CD4-positive, alpha-beta memory T cell (primary cell): ENCODE measurements at places on chromosomes 11 and 22. TPM values are rescaled to one million over a fixed set of nuclear protein-coding genes. Genes with fewer than 3 reads are reported as not detected.

- no peak for DNase-seq
These were observed 7.7 kb downstream of the SLC35E4 start for GRCh38 chr22:30643055-30643875.

GRCh38 chr22:20595461-20595860, 88.1 kb downstream of the MED15 start:
- DNase-seq = no peak

Gene SCN2B
- not detected for polyA plus RNA-seq

Gene TMEM138
- 59.2 TPM for polyA plus RNA-seq

DNA sequence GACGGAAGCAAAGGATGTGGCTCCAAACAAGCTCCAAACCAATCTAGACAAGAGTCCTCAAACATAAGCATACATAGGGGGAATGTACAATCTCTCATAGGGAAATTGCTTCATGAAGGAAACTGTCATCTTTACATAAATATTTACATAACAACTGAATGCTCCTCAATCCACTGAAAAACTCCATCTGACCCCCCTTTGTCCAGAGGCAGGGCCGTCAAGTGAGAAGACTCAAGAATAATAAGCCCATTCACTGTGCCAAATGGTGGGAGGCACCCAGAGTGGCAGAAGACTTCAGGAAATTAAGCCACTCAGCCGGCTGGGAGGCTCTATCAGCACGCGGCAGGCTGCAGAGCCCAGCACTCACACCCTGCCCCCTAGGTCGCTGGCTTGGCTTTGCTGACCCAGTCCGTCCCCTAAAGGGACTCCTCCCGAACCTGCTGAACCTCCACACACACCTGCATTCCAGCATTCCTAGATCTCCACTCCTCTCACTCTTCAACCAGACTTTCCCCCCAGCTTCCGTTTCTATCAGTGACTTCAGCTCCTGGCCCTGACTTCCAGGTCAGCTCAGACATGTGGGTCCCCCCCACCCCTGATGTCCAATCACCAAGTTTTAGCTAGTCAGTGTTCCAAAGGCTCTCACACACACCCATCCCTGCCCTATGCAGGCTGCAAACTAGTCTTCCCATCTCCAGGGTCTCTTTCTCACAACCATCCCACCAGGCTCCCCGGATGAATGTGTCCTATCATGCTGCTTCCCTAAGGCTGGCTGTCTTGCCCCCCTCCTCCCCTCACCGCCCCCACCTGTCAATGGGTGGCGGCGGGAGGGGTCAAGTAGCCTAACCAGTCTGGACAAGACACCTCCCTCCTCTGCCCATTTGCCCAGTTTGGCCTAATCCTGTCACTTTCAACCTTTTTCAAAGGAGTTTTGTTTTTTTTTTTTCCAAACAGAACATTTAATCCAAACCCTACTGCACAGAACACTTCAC, 11.3 kb downstream of the VPS37C start:
- DNase-seq = no peak

- DNase-seq = no peak
These were observed 83.8 kb upstream of the CSNK2A3 start for GRCh38 chr11:11436715-11437313.

Gene SORL1
- polyA plus RNA-seq = 159 TPM

DNA sequence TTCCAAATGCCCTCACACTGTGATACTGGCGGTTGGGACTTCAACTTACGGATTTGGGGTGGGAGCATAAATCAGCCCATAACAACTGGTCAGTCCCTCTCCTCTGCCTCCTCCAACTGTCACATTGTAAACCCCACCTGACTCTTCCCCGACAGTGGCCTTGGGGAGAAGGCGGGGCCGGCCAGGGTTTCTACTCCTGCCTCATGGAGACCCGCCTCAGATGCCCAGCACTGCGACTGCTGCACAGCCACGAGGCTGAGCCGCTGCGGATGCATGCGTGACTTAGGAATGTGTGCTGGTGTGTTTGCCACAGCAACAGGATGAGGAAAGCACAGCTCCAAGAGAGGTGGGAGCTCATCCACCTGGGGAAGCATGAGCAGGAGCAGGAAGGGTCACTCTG, 914.2 kb downstream of the NTM start:
- DNase-seq = no peak

Gene MLC1
- not detected for polyA plus RNA-seq

Gene MPZL3
- 12.6 TPM for polyA plus RNA-seq

- no peak for DNase-seq
These were observed 1.8 kb upstream of the SLC15A3 start for GRCh38 chr11:60953781-60954180.

DNA sequence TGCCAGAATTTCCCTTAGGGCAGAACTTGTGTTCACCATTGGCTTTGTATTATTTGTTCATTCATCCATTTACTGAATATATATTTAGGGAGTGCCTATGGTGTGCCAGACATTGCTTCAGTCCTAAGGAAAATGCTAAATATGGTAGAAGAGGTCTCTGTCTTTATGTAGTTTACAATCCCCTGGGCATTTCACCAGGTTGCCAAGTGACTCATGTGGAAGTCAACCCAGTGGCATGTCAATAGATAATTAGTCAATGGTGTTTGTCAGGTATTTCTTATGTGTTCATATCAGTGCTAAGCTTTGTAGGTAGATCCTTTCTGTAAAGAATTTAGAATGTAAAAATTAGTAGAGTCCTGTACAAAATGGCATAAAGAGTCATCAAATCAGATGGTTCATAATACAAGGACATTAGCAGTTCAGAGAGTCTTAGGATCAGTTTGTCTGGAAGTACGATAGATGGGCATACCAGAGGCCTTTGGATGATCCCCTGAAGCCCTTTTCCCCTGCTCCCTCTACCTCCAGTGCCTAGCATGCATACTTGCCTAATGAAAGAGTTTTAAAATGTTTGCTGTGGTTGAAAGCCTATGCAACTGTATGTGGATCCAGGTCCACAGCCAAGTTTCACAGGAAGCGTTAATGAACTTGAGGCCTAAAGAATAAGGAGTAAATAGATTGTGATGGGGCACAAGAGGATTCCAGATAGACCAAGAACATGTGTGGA, 58.5 kb upstream of the SESN3 start:
- DNase-seq = no peak

- DNase-seq = no peak
These were observed 985.8 kb downstream of the TBC1D22A start for GRCh38 chr22:47748271-47748670.

DNA sequence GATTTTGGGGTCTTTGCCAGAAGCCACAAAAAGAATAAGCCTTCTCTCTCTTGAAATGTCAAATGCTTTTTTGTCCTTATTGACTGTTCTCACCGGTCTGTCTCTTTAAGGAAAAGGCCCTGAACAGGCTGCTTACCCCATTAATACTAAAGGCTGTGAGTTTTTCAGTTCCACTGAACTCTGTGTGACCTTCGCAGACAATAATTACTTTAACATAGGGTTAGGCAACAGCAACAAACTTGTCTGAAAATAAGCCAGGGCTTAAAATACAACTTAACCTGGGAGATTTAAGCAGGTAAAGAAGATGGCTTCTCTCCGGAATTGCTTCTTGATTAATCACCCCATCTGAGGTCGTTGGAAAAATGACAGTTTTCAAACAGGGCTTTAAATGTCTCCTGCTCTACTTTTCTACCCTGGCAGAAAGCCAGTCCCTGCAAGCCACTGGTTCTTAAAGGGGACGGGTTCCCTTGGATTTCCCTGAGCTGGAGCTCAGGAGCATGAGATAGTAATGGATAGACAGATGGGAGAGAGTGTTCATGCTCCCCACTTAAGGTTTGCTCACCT, 69.4 kb downstream of the ARL14EP start:
- DNase-seq = no peak

DNA sequence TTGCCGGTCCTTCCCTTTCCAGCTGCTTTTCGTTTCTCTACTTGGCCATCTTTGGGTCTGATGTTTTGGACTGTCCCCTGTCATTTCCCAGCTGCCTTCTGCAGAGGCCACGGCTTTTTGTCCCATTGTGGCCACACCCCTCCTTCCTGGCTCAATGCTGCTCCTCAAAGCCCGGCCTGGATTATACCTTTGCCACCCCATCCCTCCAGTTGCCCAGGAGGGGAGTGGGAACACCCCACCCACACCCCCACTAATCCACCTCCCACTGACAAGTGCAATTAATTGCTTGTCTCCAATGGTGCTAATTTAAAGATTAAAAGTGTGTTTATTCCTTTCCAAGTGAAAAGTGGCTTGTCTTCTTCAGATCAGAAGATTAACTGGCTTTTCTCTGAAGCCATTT, 34.2 kb upstream of the CSNK2A3 start:
- no peak for DNase-seq

- no peak for DNase-seq
These were observed 39.6 kb upstream of the WEE1 start for GRCh38 chr11:9533736-9534473.

- no peak for DNase-seq
These were observed 128.8 kb downstream of the ARHGAP42 start for GRCh38 chr11:100815787-100816330.

Gene MORC2
- polyA plus RNA-seq = 9.5 TPM

DNA sequence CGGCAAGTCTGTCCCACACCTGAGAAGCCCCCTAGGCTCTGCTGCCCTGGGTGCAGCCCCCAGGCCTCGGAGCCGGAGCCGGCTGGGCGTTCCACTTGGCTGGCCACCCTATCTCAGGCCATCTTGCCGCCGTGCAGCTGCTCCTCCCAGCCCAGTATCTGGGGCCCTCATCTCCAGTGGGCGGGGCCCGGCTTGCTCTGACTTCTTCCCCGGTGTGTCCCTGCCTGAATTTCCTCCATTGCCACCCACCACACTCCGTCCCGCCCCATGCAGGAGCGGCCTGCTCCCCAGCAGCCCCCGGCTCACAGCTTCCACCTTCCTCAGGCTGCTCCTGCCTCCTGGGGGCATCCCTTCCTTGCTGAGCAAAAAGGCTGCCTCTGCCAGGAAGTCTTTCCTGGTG, 46.6 kb downstream of the WNT7B start:
- no peak for DNase-seq

DNA sequence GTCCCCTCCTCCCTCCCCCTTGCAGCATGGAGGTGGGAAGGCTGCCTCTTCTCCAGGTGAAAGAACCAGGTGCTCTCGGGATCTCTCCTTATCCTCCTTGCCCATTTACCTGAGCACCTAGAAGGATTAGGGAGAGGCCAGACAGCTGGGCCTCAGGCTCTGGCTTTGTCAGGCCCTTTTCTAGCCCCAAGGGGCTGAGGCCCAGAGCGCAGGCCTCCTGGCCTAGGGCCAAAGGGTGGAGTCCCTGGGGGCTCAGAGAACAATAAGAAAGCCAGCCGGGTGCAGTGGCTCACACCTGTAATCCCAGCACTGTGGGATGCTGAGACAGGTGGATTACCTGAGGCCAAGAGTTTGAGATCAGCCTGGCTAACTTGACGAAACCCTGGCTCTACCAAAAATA, 5.4 kb upstream of the TTLL1 start:
- no peak for DNase-seq

- DNase-seq = no peak
These were observed 59.5 kb downstream of the NECTIN1 start for GRCh38 chr11:119669487-119669886.

DNA sequence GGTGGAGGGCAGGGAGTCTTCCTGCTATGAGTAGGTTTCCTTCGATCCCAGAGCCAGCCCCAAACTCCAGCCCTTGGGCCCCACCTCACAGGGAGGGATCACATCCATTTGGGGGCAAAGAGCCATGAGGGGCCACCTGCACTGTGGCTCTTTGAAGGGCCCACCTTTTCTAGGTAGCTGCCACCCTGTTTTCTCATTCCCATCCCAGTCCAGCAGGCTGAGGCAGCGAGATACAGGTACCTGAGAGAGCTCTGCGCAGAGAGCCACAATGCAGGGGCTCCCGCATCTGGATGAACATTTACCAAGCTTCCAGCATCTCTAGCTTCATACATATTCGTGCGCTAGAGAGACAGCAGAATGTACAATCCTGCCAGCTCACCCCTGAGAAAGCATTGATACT, 16.3 kb downstream of the FXYD6 start:
- no peak for DNase-seq

Gene FXYD6
- not detected for polyA plus RNA-seq

DNA sequence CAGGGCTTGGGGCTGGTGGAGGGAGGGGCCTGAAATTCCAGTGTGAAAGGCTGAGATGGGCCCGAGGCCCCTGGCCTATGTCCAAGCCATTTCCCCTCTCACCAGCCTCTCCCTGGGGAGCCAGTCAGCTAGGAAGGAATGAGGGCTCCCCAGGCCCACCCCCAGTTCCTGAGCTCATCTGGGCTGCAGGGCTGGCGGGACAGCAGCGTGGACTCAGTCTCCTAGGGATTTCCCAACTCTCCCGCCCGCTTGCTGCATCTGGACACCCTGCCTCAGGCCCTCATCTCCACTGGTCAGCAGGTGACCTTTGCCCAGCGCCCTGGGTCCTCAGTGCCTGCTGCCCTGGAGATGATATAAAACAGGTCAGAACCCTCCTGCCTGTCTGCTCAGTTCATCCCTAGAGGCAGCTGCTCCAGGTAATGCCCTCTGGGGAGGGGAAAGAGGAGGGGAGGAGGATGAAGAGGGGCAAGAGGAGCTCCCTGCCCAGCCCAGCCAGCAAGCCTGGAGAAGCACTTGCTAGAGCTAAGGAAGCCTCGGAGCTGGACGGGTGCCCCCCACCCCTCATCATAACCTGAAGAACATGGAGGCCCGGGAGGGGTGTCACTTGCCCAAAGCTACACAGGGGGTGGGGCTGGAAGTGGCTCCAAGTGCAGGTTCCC, at the start of gene APOC3:
TSS of gene APOC3 (plus strand) at position 383 of the 659 bp plus-strand sequence. CDS start 676 bp downstream, outside the sequence.
- DNase-seq = no peak

GRCh38 chr11:2540223-2540991, 95.6 kb downstream of the KCNQ1 start:
- no peak for DNase-seq

DNA sequence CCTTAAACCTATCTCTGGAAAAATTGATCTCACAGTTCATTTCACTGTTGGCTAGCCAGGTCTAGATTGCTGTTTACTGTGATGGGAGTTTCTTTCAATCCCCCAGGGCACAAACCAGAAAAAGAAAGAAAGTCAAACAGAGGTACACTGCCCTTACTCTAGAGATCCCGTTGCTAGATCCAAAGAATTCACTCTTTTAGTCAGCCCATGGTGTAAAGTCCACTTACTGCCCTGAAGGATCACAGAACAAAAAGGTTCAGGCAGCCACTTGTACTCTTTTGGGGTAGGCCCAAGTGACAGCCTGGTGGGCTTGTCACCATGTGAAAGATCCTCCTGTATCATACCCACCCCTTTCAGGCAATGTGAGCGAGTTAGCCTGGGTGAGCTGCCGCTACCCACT, 162.6 kb upstream of the CCDC179 start:
- no peak for DNase-seq

GRCh38 chr11:58127350-58127749, 2.0 kb upstream of the OR9I1 start:
- no peak for DNase-seq

Gene ZDHHC13
- 9.4 TPM for polyA plus RNA-seq

GRCh38 chr22:36299295-36299694, 46.4 kb downstream of the APOL1 start:
- no peak for DNase-seq
